Hematopoietic multipotent progenitor cell treated with erythropoietin and hydrocortisone succinate and interleukin-3 and kit ligand, for 4 days (in vitro differentiated cells): ENCODE measurements at places on chromosomes 6 and 20.

GRCh38 chr6:118319894-118320649 is 228.0 kb upstream of the PLN start:
- DNase-seq: no peak

DNA sequence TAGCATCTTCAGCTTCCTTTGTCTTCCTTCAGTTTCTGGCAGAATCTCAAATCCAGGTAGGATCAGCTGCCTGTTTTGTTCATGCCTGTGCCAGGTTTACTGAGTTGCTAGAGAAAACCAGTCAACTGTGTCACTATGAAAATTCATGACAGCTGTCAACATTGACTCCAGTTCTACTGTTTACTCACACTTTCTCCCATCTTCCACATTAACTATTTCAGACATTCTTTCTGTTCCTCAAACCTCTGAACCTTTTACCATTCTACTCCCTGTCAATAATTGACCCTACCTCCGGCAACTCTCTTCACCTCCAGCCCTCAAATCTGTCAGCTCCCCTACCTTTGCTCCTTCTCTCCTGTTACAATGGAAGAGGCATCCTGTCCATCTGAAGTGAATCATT is 8.5 kb downstream of the ENPP4 start:
- no peak for DNase-seq

- DNase-seq: no peak
Observed at GRCh38 chr6:10362300-10362699, 52.6 kb downstream of the TFAP2A start.

DNA sequence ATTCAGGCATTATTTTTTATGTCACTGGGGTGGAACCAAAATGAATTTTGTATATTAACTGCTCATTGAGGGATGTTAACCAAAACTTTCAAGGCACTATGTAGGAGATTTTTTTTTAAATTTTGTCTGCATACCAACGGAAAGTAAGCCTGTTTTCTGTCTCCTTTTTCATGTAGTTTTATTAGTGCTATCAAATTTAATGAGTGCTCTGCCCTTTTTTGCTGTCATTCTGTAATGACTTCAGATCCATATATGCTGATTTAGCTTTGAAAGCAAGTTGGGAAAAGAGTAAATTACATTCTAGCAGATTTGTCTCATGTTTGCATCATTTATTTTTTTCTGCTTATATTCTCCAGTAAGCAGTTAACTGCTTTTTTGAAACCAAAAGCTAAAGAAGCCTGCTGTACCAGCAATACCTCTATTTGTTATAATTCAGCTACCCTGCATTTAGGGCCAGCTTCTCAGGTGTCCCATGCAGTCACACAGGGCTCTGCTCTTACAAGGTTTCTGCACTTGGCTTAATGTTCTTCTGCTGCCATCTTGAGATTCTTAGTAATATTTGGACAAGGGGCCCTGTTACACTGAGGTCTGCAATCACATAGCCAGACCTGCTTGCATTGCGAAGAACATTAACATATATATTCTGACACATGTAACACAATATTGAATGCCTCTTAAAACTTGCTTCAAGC is 429.0 kb downstream of the UTRN start:
- DNase-seq: no peak

DNA sequence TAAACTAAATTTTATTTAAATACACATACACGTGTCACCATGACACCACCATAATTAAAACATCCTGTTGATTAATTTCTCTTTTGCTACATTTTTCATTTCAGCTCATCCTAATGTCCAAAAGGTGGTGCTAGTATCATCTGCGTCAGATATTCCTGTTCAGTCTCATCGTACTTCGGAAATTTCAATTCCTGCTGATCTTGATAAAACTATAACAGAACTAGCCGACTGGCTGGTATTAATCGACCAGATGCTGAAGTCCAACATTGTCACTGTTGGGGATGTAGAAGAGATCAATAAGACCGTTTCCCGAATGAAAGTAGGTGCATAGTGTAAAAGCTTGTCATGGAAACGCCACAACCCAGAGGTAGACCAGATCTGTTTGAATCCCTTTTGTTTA is 263.4 kb downstream of the UTRN start:
- DNase-seq: no peak

- no peak for DNase-seq
Observed at GRCh38 chr6:30819297-30819917, 64.9 kb upstream of the DDR1 start.

- peak; percentile 66 for DNase-seq
Observed at GRCh38 chr6:139147628-139148027, 12.7 kb downstream of the HECA start.

DNA sequence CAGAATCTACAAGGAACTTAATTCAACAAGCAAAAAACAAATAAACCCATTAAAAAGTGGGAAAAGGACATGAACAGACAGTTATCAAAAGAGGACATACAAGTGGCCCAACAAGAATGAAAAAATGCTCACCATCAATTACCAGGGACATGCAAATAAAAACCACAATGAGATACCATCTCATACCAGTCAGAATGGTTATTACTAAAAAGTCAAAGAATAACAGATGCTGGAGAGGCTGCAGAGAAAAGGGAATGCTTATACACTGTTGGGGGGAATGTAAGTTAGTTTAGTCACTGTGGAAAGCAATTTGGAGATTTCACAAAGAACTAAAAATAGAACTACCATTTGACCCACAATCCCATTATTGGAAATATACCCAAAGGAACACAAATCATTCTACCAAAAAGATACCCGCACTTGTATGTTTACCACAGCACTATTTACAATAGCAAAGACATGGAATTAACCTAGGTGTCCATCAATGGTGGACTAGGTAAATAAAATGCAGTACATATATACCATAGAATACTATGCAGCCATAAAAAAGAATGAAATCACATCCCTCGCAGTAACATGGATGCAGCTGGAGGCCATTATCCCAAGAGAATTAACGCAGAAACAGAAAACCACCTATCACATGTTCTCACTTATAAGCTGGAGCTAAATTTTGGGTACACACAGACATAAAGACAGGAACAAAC is 48.4 kb downstream of the RNGTT start:
- DNase-seq: no peak

GRCh38 chr6:55495277-55495676 is 83.7 kb downstream of the HMGCLL1 start:
- DNase-seq: no peak

DNA sequence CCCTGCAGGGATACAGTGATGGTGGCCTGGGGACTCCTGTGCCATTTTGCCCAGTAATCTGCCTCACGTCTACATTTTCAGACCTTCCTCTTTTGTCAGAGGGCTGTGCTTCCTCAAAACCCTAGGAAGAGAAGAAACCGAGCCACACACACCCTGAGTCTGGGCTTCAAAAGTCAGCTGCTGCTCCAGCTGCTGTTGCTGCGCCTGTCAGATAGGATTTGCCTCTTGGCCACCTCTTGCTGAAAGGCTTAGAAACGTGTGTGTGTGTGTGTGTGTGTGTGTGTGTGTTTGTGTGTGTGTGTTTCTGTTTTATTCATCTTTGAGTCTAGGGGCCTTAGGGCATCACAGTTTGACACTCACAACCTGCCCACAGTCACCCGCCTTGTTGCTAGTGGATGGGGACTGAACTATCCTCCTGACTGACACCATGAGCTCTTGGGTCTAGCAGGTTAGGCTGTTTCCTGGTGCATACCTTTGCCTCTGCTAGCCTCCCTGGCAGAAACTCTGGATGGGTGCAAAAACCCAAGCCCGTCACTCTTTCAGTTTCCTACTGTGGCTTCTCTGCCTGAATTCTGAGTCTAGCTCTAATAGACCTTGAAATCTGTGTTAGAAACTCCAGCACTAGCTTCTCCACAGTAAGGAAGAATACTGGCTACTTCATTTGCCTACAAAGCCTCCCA is 94.9 kb upstream of the CEP85L start:
- DNase-seq: peak; percentile 91

GRCh38 chr20:37939701-37940560 is 37.0 kb downstream of the VSTM2L start:
- DNase-seq: no peak

DNA sequence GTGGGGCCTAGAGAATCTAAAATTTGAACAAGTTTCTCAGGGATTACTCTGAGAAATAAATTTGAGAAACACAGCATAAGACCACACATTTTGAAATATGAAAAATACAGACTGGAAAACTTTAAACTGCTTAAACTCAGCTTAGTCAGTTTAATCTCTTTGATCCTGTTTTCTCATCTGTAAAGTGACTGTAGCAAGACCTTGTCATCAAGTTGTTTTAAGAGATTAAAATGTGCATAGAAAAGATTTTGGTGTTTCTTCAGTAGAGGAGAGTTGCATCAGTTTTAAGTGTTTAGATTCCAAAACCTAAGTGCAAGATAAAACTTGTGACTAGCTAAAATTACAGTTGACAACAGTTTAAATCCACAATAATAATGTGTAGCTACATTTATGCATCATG is 8.1 kb upstream of the BCKDHB start:
- DNase-seq: no peak

GRCh38 chr6:84019842-84020211 is 13.7 kb upstream of the MRAP2 start:
- no peak for DNase-seq

- no peak for DNase-seq
Observed at GRCh38 chr6:53929821-53930120, 135.0 kb downstream of the LRRC1 start.

DNA sequence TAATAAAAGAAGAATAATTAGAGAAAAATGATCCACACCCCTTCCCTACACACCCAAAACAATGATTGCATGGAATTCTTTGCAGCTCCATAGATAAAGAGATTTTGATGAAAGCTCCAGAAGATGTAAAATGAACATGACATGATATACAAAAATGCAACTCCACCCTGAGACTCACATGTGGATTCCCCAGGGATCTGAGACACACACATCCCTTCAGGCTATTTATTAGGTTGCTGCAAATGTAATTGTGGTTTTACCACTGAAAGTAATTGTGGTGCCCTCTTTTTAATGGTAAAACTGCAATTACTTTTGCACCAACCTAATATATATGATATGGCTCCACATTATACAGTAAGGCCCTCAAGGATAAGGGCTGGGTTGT is 40.4 kb upstream of the TBC1D7 start:
- no peak for DNase-seq

DNA sequence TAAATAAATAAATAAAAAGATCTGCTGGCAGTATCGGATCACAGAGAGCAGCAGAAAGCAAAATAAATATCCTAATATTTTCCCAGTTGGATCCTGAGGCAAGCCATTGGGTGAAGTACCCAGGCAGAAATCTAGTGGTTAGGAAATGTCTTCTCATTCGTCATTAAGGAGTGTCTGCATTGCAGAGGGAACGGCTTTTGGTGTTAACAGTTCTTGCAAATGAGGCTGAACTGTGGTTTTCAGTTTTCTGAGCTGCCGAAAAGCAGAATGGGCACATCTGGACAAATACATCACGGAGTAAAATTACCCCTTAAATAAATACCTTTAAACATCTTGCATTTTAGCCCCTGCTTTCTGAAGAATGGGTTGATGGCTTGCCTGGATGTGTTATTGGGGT is 82.3 kb upstream of the MPC1 start:
- DNase-seq: no peak

DNA sequence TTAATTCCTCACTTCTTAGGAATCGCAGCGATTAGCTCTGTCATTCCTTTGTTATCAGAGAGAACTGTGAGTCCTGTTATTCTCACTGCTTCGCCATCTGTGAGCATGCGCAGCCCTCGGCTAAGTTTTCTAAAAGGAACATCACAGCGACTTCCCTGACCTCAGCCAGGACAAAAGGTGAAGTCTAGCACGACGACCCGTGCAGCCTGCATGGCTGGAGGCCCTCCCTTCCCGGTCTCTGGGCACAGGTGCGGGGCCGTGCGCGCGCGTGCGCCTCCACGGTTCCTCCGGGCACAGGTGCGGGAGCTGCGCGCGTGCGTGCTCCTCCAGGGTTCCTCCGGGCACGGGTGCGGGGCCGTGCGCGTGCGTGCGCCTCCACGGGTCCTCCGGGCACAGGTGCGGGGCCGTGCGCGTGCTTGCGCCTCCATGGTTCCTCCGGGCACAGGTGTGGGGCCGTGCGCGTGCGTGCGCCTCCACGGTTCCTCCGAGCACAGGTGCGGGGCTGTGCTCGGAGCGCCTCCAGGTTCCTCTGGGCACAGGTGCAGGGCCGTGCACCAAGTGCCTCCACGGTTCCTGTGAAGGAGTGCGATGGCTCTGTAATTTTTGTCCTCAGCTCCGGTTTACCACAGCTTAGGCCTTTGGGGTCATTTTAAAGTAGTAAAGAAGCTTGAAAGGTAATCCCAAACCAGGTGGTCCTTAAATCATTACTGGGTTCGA is 212.3 kb downstream of the ERMARD start:
- no peak for DNase-seq

GRCh38 chr20:61026173-61026572 is 225.9 kb upstream of the CDH4 start:
- DNase-seq: no peak

- DNase-seq: no peak
Observed at GRCh38 chr20:62621251-62622110, 20.8 kb upstream of the SLCO4A1 start.

- no peak for DNase-seq
Observed at GRCh38 chr20:54340667-54341081, 132.8 kb downstream of the PFDN4 start.

DNA sequence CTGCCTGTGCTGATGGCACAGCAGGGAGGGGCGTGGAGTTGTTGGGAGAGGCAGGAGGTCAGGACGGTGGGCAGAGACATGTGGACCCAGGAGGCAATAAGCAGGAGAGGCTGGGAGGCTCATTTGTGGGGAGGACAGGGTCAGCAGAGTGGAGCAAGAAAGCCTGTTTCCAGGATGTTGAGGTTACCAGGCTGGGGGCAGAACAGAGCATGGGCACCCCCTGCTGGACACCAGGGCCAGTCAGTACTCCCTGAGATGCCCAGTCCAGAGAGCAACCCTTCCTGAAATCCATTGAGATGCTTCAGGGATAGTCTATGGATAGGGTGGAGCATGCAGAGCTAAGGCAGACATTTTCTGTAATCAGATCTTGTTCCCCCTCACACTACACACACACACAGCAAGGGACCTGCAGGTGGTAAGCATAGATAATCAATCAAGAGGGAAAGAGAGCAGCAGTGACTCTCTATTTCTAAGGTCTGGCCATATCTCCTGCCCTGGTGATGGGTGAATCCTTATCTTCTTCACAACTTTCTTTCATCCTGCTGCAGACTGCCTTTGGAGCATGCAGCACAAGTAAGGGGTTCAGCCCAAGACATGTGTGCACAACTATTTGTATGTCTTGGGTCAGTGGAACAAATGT is 41.7 kb downstream of the MOCS1 start:
- peak; percentile 59 for DNase-seq

GRCh38 chr6:37303891-37304503 is 46.1 kb upstream of the TMEM217 start:
- DNase-seq: peak; percentile 74

GRCh38 chr20:955111-955510 is 39.0 kb upstream of the ANGPT4 start:
- no peak for DNase-seq

DNA sequence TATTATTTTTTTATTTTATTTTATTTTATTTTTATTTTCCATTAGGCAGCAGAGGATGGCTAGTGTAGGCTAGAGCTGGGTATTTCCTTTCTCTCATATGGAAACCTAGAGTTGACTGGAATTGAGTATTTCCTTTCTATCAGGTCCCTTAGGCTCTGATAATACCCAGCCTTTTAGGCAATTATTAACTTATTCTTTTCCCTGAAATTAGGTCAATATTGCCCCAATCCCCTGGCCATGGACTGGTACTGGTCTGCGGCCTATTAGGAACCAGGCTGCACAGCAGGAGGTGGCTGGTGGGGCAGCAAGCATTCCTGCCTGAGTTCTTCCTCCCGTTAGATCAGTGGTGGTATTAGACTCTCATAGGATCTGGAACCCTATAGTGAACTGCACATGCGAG is 632.2 kb downstream of the TENT5A start:
- no peak for DNase-seq
